ENCODE measurements at places on chromosomes 12 and 14.

- DNase-seq = peak; percentile 95
Observed at GRCh38 chr12:5088586-5089264, 45.0 kb downstream of the KCNA5 start.

GRCh38 chr14:85487215-85487614 lies 42.7 kb upstream of the FLRT2 start:
- DNase-seq = no peak

DNA sequence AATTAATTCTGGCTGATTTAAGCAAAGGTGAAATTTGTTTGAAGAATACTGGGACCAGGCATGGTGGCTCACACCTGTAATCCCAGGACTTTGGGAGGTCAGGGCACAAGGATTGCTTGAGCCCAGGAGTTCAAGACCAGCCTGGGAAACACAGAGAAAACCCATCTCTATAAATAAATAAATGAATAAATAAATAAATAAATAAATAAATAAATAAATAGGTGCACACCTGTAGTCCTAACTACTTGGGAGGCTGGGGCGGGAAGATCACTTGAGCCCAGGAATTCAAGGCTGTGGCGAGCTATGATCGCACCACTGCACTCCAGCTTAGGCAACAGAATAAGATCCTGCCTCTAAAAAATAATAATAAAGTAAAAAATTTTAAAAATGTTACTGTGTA lies 4.4 kb upstream of the C14orf39 start:
- no peak for DNase-seq

DNA sequence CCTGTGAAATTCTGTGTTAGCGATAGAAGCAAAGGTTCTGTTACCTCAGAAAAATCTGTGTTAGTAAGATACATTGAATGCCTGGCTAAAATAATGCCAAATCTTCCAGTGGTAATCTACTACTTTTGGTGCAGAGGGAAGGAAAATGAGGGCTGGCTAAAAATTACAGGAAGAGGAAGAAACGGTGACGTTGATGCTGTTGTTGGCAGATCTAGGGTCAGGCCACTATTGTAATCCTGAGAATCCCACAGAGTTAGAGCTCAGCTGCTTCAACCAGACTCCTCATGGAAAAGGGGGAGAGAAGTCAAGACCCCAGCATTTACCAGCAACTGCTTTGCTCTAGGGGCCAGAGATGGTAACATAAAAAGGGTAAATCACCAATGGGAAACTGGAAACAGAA lies 145.1 kb downstream of the PPM1H start:
- DNase-seq = no peak

GRCh38 chr12:50404307-50404706 lies 3.6 kb downstream of the LARP4 start:
- DNase-seq = no peak

DNA sequence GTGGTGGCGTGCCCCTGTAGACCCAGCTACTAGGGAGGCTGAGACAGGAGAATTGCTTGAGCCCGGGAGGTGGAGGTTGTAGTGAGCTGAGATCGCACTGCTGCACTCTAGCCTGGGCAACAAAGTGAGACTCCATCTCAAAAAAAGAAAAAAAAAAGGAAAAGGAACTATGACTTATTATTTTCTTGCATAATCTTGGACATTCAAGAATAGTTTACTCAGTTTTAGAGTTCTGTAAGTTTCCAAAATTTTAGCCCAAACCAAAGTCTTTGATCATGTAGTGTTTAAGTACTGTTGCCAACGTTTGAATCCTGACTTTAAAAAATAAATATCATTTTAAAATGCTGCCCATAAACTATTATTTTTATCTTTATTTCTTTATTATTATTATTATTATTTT lies 6.2 kb downstream of the PSMA6 start:
- no peak for DNase-seq
